ENCODE measurements at places on chromosomes 4 and X. TPM values are rescaled to one million over a fixed set of nuclear protein-coding genes. Genes with fewer than 3 reads are reported as not detected.

GRCh38 chr4:92847026-92847425 is 543.3 kb downstream of the GRID2 start:
- no peak for DNase-seq

DNA sequence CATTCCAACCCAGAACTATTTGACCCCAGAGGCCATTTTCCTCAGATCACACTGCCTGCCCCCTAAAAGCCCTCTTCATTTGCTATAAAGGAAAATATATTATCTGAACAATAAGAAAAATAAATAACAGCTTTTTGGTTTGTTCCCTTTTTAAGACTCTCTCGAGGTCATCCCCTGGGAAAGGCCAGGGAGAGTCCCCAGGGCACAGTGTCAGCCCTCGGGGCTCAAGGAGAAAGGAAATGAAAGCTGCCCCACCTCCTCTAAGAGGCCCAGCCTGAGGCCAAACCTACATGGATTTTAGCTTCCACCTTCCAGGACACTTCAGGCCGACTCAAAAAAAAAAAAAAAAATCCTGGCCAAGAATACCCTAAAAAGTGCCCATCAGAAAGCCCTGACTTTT is 97.6 kb downstream of the SH3KBP1 start:
- DNase-seq = no peak

- peak; percentile 54 for DNase-seq
Measured at GRCh38 chr4:72418458-72418857, 150.6 kb downstream of the ADAMTS3 start.

DNA sequence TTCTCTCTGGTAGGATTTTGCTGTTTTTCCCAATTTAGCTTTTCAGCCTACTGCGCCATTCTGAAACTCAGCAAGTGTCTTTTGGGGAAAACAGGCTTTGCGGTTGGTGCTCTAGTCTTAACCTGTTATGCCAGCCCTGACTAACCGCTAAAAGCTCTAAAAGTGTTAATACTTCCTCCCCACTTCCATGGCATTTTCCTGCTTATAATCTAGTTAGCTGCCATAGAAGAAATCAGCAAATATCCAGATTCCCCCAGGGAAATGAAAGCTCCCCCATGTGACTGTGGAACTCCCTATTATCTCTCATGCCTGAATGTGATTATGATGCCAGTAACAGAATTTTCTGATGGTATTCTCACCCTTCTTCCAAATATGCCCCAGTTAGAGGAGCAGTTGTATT is 28.7 kb upstream of the GYPA start:
- no peak for DNase-seq

The TMEM271 gene
- not detected for total RNA-seq

- no peak for DNase-seq
Measured at GRCh38 chrX:106039920-106040319, 1.4 kb upstream of the SERPINA7 start.

The POU3F4 gene
- not detected for total RNA-seq

GRCh38 chr4:39855909-39856512 is 121.7 kb downstream of the PDS5A start:
- DNase-seq = peak; percentile 75

- DNase-seq = no peak
Measured at GRCh38 chr4:2843941-2844584, 419 bp downstream of the ADD1 start.

GRCh38 chr4:184197536-184198082 is 20.1 kb downstream of the ENPP6 start:
- no peak for DNase-seq

DNA sequence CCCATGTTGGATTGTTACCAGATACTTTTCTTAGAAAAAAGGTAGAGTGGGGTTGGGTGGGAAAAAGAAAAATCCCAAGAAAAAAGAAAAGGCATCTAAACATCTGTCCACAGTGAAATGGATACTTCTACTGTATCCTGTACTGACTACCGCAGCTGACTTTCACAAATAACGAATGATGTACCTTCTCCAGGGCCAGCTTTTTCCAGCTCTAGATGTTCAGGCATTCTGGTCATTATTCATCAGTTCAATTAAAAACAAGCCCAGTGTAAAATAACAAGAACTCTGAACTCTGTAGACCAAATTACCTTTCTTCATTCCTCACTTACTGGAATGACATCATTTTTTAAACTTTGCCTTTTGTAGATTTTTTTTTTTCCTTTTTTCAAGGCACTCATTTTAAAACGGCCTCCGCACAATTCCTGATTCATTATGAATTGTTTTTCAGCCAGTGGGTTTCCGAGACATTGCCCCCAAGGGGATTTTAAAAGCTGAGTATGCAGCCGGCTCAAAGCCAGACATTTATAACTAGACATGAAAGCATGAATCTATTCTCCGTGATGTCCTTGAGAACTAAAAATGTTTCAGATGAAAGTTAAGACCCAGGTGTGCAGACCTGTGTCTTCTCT is 113.5 kb downstream of the PRKX start:
- DNase-seq = no peak

DNA sequence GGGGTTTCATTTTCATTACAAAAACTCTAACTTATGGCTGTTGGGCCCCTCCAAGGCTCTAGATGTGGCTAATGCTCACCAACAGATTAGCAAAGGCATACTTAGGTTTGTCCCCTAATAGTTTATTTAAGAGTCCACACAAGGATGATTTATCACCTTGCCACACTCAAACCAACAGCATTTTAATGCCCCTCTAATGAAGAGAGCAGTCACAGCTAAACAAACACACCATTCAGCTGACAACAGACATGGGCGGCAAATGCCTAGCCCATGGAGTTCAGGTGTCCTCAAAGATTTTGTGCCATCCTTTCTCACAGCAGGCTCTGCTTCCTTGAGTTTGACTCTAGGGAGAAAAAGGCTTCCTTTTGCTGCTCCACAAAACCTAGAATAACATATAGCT is 61.8 kb upstream of the CITED1 start:
- DNase-seq = no peak
